Daoy (cell line): ENCODE measurements at places on chromosomes 12 and 14. TPM values are rescaled to one million over a fixed set of nuclear protein-coding genes. Genes with fewer than 3 reads are reported as not detected.

DNA sequence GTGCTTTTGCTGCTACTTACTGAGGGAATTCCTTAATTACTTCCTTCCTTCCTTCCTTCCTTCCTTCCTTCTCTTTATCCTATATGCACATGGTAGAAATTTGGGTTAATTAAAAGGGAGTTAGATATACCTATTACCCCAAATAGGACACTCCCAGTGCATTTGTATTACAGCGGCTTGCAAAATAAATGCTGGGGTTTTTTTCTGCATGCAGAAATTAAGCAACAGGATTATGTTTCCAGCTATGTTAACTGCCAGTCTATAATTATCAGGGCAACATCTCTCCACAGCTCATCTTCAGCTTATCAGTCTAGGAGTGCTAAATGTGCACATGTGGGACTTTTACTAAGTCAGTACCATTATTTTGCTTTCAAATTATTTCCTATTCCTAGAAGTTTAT is 132.9 kb upstream of the SLC35F4 start:
- DNase-seq, result no peak

The SERPINA9 gene
- total RNA-seq, result 0.11 TPM in 1 of 2 replicates, not detected in the other

- DNase-seq, result no peak
These were observed 120.1 kb upstream of the EGLN3 start for GRCh38 chr14:34070917-34071407.

DNA sequence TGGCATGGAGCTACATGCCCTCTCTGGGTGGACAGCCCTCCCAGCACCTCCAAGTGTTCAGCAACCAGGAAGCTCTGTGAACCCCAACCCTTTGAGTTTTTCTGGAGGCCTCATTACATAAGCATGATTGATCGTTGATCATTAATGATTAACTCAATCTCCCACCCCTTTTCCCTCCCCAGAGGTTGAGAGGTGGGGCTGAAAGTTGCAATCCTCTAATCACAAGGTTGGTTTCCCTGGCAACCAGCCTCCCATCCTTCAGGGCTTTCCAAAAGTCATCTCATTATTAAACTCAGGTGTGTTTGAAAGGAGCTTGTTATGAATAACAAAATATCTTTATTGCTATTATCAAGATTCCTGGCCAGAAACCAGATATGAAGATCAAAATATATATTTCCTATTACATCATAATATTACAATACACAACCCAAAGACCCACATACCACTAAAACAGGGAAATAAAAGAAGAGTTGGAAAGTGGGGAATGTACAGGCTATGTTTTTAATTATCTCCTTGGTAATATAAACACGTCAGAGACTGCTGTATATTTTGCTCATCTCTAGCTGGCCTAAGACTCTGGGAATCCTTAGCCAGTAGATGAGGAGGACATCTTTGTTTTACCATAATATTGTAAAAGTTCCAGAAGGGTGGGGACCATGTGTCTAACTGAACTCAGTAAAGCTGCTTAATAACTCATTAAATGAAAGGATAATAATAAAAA is 73.6 kb downstream of the SSPN start:
- no peak for DNase-seq
